NCI-H2029 treated with DMSO at 0.1 percent for 48 hours (cell line): ENCODE measurements at places on chromosomes 16 and 17.

DNA sequence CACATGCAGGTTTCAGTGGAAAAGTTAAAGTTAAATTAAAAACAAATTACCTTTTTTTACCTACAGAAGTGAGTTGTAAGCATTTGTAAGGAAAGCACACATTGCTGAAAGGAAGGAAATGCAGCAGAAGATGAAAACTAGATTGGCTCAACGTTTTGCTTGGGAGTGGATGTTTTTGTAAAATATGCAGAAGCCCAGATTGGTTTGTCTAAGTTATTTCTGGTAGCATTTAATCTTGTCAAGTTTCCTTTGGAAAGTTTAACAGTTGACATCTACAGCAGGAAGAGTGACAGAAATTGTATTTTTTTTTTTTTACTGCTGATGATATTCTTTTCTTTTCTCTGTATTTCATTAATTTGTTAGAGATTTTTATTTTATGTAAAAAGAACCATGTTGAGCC is 315.1 kb upstream of the MON1B start:
- DNase-seq, result no peak

DNA sequence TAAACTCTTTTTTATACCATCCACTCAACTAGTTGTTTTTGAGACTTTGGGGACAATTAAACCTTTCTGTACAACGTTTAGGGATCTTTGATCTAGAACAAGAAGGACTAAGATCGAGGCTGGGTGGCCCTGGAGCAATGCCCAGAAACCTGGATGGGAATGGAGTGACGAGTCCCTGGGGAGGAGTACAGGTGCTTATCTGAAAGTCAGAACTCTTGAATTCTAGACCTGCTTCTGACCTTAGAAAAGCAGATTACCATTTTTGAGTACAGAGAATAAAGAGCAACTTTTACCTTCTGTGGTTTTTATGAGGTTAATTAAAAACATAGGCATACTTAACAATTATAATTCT is 17.8 kb downstream of the UBE2Z start:
- no peak for DNase-seq

- DNase-seq, result no peak
Measured at GRCh38 chr17:50672831-50673551, 34.7 kb downstream of the ANKRD40 start.

- no peak for DNase-seq
Measured at GRCh38 chr17:19306160-19307111, 56.1 kb downstream of the B9D1 start.

DNA sequence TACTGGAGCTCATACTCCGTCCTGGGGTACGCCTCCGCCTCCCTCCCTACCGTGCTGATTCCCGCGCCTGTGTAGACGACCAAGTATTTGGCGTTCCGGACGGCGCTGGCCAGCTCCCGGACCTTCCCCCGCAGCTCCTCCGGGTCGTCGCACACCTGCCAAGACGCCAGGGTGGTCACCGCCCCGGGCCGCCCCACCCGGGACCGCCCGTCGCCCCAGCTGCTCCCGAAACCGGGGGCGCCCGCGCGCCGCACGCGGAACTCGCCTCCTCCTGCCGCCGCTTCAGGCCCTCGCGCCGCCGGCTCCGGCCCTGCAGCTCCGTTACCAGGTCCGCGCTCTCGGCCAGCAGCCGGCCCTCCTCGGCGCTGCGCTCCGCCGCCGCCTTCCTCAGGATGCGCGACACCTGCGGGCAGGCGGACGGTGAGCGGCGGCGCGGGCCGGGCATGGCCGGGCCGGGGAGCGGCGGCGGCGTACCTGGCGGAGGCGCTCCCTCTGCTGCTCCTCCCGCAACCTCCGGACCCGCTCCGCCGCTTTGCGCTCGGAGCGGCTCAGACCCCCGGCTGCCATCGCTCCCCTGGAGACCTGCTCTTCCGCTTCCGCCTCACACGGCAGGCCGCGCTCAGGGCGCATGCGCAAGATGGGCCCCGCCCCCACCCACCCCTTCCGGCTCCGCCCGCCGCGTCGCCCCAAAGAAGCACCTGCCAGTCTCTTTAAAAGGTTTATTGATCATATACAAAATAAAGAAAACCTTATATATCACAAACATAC is at the start of gene SIRT7:
TSS of gene SIRT7 (minus strand) at position 612 of the 768 bp plus-strand sequence. CDS start at position 567, 45 bp downstream.
- DNase-seq, result peak; percentile 20

DNA sequence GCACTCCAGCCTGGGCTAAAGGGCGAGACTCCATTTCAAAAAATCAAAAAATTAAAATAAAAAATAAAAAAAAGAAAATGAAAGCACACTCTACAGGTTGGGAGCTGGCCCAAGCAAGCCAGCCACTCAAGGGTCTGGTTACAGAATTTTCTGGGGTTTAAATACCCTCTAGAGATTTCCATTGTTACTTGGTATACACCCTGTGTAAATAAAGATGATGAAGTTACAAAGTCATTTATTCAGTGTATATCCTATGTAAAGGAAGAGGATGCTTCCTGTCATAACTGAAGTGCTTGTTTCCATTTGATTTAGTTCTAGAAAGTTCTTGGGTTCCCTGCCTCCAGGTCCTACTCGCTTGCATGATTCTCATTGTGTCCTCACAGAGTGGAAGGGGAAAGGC is 79.9 kb upstream of the C17orf78 start:
- DNase-seq, result no peak
